ENCODE measurements at places on chromosomes 2 and 18.

- DNase-seq, result no peak
Measured at GRCh38 chr2:120625865-120626560, 109.7 kb upstream of the GLI2 start.

DNA sequence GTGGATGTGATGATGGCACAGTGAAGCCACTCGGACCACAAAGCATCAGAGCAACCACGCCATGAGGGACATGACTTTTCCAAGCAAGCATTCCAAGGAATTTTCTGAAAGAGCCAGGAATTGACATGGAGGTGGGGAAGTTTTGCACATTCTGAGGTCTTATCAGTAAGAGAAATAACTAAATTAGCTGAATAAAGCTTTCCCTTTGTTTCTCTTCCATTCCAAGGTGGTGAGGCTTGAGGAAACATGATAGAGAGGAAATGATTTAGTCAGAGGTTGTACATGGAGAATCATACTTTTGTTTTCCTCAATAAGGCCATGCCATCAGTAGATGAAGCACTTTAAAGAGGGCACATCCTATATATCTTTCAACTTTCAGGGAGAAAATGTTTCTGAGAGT lies 115.7 kb upstream of the MMADHC start:
- DNase-seq, result no peak

DNA sequence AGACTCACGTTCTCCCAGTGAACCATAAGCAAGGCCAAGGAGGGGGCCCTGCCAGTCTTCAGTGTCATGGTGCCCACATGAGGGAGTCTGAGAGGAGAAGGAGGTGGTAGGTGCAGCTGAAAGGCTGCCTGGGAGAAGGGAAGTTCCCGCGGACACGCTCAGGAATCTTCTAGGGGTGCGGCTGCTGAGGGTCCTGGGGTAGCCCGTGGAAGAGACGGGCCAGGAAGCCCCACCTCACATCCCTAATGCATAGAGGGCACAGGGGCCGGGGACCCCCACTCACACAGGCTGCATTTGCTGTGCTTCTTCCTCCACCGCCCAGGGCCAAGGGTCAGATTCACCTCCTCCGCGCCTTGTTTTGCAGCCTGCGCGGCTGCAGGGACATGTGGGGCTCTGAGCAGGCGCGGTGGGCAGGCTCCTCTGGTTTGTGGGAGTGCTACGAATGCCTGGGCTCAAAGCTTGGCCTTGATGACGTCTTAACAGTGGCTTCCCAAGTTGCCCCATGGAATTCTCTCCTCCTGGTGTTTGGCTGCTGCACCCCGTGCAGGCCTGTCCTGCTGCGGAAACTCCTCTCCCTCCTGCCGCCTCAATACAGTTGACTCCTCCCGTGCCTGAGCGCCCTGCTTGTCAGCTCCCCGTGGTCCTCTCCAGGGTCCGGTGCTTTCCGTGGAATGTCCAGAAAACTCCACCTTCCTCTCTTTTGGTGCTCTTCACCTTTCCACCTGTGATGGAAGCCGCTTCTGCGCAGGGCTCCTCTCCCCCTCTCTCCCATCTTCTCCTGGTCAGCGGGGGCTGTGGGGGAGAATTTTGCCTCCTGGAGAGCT lies 95.7 kb downstream of the VAPA start:
- no peak for DNase-seq

DNA sequence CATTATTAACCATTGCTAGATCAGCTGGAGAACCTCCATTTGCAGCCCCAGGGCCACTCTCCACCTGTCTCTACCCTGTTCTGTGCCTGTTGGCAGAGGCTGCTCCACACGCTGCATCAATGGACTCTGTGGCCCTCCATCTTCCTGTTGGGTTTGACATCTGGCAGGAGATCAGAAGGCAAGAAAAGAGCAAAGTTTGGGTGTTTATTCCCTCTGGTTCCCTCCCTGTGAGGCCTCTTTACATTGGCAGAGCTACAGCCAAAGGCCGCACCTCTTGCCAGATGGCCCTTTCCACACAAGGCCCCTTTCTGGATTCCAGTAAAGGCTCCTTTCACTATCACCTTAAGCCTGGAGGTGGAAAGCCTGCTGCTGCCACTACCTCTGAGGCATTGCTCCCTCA lies 110.9 kb upstream of the RND3 start:
- DNase-seq, result no peak

GRCh38 chr2:197191940-197192322 lies 118.6 kb downstream of the ANKRD44 start:
- DNase-seq, result no peak

DNA sequence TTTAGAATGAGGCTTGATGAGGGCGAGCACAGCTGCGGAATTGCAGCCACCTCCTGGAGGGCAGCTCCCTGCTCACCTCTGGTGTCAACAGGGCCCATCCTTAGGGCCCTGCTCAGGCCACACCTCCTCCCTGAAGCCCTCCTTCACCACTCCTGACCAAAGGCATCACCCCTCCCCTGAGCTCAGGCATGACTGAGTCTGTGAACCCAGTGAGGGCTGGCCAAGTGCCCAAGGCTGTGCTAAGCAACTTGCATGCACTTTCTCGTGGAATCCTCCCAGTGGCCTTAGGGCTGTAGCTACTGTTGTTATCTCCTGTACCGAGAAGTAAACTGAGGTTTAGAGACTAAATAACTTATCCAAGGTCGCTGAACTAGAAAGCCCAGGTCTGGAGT lies 101.7 kb downstream of the KLHL29 start:
- no peak for DNase-seq

GRCh38 chr2:85288244-85288725 lies 39.5 kb downstream of the TGOLN2 start:
- no peak for DNase-seq

- no peak for DNase-seq
Measured at GRCh38 chr2:206832873-206833272, 67.5 kb downstream of the FASTKD2 start.

DNA sequence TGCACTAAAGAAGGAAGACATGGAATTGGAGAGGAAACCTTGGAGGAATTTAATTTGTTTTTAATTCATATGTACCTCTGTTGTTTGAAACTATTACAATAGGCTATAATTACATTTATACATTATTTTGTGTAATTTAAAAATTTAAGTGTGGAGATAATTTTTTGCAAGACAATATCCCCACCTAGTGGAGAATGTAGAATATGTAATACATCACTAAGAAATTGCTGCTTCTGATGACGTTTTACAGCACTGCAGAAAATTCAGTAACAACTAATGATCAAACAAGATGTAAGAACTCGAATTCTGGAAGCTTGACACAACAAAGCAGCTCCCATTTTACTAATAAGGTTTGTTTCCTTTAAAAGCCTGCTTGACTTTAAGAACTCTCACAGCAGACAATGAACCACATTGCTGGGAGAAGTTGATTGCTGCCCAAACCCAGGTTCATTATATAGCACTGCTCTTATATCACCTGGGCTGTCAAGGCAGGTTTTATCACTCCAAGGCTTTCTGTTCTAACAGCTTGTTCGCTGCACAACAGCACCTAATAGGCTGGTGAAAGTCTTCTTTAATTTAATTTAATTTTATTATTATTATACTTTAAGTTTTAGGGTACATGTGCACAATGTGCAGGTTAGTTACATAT lies 53.4 kb downstream of the THADA start:
- no peak for DNase-seq

- no peak for DNase-seq
Measured at GRCh38 chr2:174332217-174332963, 2.4 kb upstream of the SP9 start.

- no peak for DNase-seq
Measured at GRCh38 chr2:216732334-216732733, 37.0 kb upstream of the IGFBP5 start.

DNA sequence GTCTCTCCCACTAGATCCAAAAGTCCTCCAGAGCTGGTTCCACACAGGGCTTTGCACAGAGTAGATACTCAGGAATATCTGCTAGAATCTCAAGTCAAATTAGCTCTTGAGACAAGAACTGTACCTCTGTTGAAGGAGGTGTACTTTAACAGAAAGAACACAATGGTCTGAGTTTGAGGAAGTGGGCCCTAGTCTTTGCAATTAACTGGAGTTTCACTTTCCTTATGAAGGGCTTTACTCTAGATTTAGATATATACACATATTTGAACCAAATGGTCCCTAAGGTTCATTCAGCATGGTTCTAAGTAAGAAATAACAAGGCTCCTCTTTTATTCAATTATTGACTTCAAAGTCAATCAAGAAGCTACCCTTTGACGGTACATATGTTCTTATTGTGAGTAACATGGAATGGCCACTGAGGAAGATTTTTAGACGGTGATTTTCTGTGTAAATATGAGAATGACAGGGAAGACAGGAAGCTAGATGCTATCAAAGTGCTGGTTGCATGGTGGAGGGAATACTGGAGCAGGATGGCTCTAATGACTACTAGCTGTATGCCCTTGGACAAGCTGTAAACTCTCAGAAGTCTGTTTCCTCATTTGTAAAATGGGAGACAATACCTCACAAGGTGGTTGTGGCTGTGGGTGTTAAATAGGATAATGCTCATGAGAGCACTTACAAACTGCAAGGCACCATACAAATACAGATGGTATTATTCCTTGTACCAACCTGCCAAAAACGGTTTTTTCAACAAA lies 73.5 kb upstream of the SERTAD2 start:
- no peak for DNase-seq

Measured in vagina (tissue), 2 donors.